ENCODE measurements at places on chromosomes 4 and X. TPM values are rescaled to one million over a fixed set of nuclear protein-coding genes. Genes with fewer than 3 reads are reported as not detected.

ARR3 gene
- not detected for total RNA-seq

XKRX gene
- not detected for total RNA-seq

GPC3 gene
- 1.5 TPM for total RNA-seq

P2RY10 gene
- not detected for total RNA-seq

ETDB gene
- not detected for total RNA-seq

FAM9C gene
- total RNA-seq: not detected

EVC gene
- 40.0 TPM for total RNA-seq

FRMD7 gene
- 0.34 TPM for total RNA-seq

CT45A10 gene
- total RNA-seq: not detected

SERTM2 gene
- not detected for total RNA-seq

PPP2R2C gene
- total RNA-seq: 0.94 TPM

SMIM31 gene
- total RNA-seq: not detected

CXorf66 gene
- not detected for total RNA-seq

OPN1MW2 gene
- not detected for total RNA-seq

BMPR1B gene
- 7.8 TPM for total RNA-seq

HMGB3 gene
- total RNA-seq: 44.4 TPM

GSX2 gene
- total RNA-seq: not detected

SPOCK3 gene
- total RNA-seq: not detected

GLRB gene
- total RNA-seq: 12.6 TPM

SOWAHB gene
- total RNA-seq: 2.6 TPM

TEX13C gene
- not detected for total RNA-seq

NEUROG2 gene
- not detected for total RNA-seq

PRRG1 gene
- total RNA-seq: 10.8 TPM

CDKL5 gene
- 21.6 TPM for total RNA-seq

UCP1 gene
- not detected for total RNA-seq

DMRTC1 gene
- total RNA-seq: not detected

SLIT2 gene
- total RNA-seq: 41.3 TPM

H2BW2 gene
- 0.59 TPM for total RNA-seq

HTRA3 gene
- 3.5 TPM for total RNA-seq

DCAF4L1 gene
- 0.24 TPM for total RNA-seq

HTR2C gene
- not detected for total RNA-seq

USP17L21 gene
- total RNA-seq: not detected

RAB9B gene
- 4.1 TPM for total RNA-seq

PHKA1 gene
- total RNA-seq: 5.2 TPM

CXCL11 gene
- total RNA-seq: not detected

PRSS12 gene
- 15.3 TPM for total RNA-seq

NPNT gene
- total RNA-seq: 2.7 TPM

F8A3 gene
- 6.1 TPM for total RNA-seq

TSPYL2 gene
- total RNA-seq: 42.5 TPM

PRDX4 gene
- 414 TPM for total RNA-seq

TMEM144 gene
- 2.6 TPM for total RNA-seq

AFM gene
- not detected for total RNA-seq

NDNF gene
- 0.35 TPM for total RNA-seq

GPR173 gene
- 8.5 TPM for total RNA-seq

CXCL6 gene
- total RNA-seq: not detected

MCF2 gene
- total RNA-seq: not detected

CXCL13 gene
- not detected for total RNA-seq

GRIA3 gene
- total RNA-seq: not detected

SYP gene
- total RNA-seq: 1.4 TPM

GAGE1 gene
- total RNA-seq: not detected

CYP2U1 gene
- total RNA-seq: 16.4 TPM

ART3 gene
- total RNA-seq: not detected

PRDM8 gene
- 0.07 TPM for total RNA-seq

CD40LG gene
- total RNA-seq: not detected

CENPVL2 gene
- not detected for total RNA-seq
